ENCODE measurements at places on chromosomes 16 and 17.

GRCh38 chr17:63967953-63968352 is 4.8 kb downstream of the SCN4A start:
- DNase-seq, result no peak

DNA sequence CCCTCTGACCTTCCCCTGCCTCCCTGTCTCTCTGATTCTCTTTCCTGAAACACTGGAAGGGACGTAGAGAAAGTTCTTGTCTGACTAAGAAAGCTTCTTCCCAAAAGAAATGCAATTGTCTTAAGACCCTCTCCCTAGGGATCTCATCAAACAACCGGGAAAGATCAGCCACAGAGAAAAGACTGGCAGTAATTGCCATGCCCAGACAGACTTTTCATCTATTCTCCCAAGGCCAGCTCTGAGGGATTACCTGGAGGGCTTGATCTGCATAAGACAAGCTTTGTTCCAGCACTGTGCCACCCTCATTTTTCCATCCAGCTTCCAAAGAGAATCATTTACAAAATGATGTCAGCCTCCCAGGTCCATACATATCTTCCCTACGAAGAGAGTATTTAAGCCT is 38.8 kb upstream of the HS3ST3A1 start:
- DNase-seq, result no peak

GRCh38 chr17:9251273-9251672 is 230.0 kb downstream of the NTN1 start:
- DNase-seq, result no peak

DNA sequence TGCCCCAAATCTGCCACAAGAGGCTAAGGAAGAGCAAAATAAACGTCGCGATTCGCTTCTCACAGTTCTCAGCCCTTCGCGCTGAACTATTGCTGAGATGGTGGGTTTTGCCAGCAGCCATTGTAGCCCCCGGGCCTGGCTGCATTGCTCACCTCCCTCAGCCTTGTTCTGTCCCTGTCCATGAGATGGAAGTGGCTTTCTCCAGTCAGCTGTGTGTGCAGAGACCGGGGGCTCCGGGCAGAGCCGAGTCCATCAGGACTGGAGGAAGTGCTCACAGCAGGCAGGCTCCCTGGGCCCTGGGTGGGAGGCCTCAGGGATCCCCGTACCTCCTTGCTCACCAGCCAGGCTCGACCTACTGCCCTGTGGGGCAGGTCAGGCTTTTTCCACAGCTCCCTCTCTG is 27.6 kb upstream of the CAPN15 start:
- DNase-seq, result no peak

- DNase-seq, result no peak
Observed at GRCh38 chr16:79436885-79437284, 163.7 kb downstream of the MAF start.

DNA sequence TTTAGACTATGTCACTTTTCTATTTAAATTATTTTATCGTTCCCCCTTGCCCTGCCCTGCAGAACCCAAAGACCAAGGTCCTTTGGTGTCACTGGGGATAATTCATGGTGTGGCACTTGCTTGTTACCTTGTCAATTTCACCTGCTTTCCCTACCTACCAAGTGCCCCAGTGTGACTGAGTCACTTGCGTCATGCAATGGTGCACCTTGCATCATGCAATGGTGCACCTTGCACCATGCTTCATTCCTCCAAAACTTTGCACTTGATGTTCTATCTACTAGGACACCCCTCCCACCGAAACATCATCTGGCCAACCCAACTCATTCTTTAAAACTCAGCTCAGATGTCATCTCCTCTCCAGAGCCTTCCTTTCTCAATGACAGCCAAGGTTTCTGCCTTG is 47.1 kb downstream of the TMEM114 start:
- DNase-seq, result no peak

GRCh38 chr17:44310609-44311376 is 2.4 kb downstream of the RUNDC3A start:
- no peak for DNase-seq

DNA sequence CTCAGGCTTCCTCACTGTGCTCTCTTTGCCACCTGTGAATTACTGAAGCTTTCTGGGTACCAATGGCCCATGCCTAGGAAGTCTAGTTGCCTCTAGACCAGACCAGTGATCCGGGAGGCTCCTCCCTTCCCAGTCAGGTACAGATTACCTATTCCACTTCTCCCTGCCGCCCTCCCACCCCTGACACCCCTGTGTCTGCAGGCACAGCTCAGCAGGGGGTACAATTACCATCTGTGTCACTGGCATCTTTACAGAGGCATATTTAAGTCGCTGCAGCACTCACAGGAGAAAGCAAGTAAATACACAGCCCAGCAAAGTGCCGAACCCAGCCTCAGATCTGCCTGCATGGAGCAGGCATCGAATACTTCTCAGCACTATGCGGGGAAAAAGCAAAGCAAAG is 5.3 kb upstream of the WSCD1 start:
- no peak for DNase-seq

DNA sequence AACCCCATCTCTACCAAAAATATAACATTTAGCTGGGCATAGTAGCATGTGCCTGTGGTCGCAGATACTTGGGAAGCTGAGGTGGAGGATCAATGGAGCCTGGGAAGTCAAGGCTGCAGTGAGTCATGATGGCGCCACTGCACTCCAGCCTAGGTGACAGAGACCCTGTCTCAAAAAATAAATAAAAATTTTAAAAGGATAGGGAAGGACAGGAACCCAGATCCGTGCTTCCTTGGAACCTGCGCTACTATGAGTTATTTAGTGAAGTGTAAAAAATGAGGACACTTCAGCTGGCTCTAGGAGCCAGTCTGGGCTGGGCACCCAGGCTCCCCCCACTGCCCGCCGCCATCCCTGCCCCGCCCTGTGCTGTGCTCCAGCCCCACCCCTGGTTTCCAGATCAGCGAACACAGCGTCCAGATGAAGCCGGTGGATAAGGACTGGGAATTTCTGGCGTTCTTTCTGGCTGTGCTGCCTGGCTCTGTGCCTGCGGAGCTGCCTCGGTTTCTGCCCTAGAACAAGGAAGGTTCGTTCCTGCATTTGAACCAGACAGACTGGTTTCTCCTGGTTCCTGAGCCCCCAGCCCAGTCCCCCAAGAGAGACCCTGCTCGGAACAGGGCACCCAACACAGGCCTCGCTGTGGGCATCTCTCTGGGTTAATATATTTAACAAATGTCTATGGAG is 18.5 kb downstream of the PLLP start:
- peak; percentile 68 for DNase-seq

DNA sequence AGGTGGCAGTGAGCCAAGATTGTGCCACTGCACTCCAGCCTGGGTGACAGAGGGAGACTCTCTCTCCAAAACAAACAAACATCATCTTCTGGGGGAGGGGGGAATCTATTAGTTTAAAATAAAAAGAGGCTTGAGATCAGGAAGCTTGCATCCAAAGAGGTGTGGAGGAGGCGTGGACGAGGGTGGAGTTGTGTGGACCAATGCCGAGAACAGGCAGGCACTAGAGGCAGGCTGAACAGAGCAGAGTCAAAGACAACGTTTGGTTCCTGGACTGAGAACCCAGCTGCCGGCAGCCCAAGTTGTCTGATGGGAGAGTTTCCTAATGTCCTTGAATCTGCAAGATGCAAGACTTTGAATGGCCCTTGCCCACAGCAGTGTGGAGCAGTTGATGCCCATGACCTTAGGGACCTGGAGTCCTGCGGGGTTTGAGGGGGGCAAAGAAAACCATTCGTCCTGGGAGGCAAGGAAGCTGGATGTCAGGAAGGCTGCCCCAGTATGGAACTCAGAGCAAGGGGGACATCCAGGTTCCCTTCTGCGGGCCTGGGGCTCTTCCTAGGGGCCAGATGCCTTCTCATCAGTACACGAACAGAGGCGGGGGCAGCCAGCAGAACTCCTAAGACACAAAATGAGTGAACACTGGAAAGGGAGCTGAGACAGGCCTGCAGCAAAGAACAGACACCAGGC is 9.2 kb downstream of the TBC1D16 start:
- DNase-seq, result no peak

- no peak for DNase-seq
Observed at GRCh38 chr17:27091043-27091497, 202.8 kb upstream of the WSB1 start.

- no peak for DNase-seq
Observed at GRCh38 chr17:55341432-55341831, 76.7 kb downstream of the HLF start.
